Left cardiac atrium (tissue), 4 donors: ENCODE measurements at places on chromosomes 5 and 9. TPM values are rescaled to one million over a fixed set of nuclear protein-coding genes. Genes with fewer than 3 reads are reported as not detected.

- no peak for DNase-seq
These were observed 433.9 kb downstream of the DNAH5 start for GRCh38 chr5:13510616-13511015.

DNA sequence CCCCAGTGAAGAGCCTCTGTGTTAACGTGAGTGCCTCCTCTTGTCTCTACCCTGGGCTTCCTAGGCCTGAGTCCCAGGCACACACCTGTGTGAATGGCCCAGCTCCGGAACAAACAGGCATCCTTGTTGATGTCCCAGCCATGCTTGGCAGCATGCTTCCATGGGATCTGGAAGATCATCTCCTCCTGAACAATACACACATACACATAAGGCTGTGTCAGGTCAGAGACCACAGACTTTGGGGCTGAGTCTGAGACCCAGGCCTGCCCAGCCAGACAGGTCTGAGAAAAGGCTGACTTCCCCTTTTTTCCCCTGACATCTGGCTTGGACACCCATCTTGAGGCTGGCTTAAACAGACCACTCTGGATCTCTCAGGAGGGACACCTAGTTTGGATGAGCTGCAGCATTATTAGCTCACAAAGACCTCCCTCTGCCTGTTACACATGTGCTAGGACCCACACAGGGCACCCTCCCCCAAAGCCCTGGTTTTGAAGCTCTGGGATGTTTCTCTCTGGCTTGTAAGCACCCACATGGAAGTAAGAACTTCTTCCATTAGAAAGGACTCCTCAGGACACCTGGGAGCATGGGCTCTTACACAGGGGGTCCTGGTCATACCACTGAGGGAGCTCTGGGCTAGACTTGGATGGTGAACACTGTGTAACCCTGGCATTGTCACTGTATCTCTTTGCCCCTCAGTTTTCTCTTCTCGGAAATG, 2.6 kb downstream of the IRF1 start:
- no peak for DNase-seq

DNA sequence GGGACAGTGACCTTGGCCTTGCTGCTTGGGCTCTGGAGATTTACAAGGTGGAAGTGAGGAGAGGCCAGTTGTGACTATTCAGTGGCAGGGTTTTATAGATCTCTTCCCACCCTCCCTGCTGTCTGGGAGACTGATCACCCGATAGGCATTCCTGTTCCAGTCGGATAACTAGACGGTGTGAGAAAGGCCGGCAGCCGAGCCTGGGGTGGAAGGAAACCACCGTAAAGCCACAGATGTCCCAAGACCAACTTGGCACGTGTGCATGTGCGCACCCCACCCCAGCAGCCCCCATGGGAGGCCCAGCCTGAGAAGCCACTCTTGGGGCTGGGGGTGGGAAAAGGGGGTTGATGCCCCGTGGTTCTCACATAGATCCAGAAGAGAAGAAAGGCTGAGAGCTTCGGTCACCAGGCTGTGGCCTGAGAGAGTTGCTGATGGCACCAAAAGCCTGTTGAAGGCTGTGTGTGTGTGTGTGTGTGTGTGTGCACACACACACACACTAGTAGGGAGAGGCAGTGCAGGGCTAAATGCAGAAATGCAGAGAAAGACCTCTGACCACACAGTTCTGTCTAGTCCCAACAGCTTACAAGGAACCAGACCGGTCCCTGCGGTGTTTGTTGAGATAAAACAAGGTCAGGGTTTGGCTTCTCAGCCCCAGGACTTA, 225.8 kb downstream of the FANCC start:
- no peak for DNase-seq

DNA sequence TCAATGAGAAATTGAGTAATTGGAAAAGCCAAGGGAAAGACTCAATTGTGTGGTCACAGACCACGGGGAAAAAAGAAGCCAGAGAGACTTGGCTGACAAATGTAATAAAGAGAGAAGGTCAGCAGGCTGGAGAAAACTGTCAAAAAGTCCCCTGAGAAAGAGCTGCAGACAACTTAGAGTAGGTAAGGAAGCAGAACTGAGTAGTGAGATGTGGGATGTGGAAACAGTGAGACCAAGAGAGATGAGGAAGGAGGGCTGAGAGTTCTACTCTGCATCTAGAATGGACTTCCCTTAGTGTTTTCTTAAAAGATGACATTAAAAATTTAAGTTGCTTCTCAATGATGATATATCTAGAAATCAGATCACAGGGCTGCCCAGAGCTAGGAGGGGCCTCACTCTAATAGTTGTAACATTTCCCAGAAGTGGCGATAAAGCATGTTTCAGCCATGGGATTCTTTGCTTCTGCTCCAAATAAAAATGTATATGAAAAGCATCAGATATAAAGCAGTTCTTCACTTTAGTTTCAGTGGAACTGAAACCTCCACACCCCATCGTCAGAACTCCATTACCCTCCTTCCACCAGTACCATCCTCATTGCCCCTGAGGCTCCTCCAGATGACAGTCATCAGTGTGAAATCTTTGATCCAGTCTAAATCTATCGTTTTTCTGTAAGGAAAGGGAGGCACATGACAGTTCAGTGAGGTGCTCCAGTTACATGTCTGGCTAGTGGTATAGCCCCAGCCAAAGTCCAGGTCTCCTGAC, 80.6 kb downstream of the SPEF2 start:
- no peak for DNase-seq

- DNase-seq = no peak
These were observed 4.2 kb upstream of the SNAPC4 start for GRCh38 chr9:136403915-136404800.

DNA sequence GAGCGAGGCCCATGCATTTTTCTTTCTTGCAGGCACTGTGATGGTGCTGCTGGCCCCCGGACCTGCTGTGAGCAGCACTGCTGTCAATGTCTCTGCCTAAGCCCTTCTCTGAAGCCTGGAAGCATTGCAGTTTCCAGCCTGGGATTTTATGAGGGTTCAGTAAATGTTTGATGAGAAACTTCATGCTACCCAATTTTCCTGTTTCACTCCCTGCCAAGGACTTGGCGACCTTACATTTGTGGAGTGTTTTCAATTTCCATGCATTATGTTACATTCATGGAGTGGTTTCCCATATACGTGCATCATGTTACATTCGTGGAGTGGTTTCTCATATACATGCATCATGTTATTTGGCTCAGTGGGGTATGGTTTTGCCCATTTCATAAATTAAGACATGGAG, 90.7 kb upstream of the PTCH1 start:
- no peak for DNase-seq

DNA sequence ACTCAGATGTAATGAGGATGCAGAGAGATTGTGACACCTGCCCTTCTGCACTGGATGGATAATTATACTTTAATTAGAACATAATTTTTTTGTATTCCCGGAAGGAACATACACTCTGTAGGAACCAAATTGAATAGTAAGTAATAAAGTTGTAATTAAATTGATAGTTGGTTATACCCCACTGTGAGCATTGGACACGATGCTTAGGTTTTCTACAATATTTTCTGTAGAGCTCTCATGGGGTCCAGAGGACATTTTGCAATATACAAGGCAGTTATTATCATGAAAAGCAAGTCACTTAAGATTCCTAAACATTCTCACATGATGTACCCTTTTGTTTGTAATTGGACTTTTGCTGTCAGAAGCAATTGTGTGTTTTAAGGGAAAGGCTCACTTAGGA, 63.4 kb downstream of the DIRAS2 start:
- DNase-seq = no peak

- DNase-seq = no peak
These were observed 188.8 kb upstream of the GLRA1 start for GRCh38 chr5:152113401-152113800.

DNA sequence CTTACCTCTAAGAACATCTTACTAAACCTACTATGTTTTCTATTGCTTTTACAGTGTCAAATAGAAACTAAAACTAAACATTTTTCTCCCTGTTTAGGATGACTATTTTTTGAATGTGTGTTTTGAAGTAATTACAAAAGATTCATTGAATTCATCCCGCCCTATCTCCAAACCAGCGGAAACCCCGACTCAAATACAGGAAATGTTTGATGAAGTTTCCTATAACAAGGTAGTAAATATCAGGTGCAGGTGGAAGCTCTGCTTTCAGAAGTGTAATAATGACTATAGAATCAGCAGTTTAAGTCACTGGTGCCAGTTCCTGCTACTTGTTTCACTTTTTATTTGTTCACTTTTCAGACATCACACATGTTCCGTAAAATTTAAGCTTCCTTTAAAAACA, 20.0 kb downstream of the ERAP2 start:
- DNase-seq = no peak

- DNase-seq = no peak
These were observed 451.4 kb upstream of the DAB2 start for GRCh38 chr5:39876146-39876545.

GRCh38 chr9:124078641-124079040, 67.1 kb downstream of the LHX2 start:
- DNase-seq = no peak

- DNase-seq = peak; percentile 26
These were observed 583.5 kb downstream of the ZNF608 start for GRCh38 chr5:124162767-124163532.

DNA sequence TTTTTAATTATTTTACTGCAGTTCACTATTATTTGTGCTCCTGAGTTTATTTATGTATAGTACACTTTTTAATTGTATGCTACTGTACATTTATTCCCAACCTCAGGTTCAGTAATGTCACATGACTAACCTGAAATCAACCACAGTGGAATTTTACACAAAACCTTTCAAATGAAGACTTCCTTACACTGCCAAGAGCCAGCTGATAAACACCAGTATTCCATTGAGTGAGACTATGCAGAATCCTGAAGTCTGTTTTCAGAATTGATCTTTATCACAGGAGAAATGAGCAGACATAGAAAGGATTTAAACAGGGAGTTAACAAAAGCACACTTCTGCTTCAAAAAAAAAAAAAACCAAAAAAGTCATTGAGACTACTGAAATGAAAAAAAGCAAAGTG, 219.5 kb downstream of the PRR16 start:
- DNase-seq = no peak

DNA sequence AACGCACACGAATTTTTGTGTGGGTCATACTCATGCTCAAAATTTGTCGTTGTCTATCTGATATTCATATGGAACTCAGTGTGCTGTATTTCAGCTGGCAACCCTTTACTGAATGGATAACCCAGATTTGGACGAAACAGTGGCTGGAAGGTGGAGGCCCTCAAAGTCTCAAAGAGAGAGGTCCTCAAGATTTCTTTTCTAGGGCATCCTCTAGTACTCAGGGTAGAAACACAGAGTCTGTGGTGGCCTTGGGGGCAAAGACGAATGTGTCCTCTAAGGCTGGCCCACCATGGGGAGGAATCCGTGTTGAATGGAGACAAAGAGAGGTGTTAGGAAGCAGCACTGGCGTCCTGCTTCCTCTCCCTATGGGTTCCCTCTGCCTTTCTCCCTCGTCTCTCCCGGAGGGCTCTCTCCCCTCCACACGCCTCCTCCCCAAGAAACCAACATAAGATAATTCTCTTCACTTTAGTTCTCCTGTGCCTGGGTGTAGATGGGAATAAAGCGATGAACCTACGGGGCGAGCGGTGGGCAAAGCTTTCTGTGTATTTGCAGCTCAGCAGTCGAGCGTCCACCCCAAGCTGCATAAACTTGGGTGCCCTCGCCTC, 333.7 kb downstream of the CWC27 start:
- DNase-seq = no peak

- DNase-seq = no peak
These were observed 27.9 kb downstream of the USP20 start for GRCh38 chr9:129863059-129863690.

DNA sequence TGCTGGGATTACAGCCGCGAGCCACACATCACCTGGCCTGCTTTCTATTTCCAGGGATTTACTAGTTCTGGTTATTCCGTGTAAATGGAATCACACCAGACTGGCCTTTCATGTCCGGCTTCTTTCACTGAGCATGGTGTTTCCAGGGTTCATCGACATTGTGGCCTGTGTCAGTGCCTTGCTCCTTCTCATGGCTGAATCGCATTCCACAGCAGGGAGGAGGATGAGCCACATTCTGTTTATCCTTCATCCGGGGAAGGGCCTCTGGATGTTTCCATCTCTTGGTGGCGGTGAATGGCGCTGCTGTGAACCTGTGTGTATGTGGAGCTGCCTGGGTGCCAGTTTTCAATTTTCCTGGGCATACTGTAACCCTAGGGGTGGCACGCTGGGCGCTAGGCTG, 58.7 kb upstream of the RNU6ATAC start:
- DNase-seq = no peak

DNA sequence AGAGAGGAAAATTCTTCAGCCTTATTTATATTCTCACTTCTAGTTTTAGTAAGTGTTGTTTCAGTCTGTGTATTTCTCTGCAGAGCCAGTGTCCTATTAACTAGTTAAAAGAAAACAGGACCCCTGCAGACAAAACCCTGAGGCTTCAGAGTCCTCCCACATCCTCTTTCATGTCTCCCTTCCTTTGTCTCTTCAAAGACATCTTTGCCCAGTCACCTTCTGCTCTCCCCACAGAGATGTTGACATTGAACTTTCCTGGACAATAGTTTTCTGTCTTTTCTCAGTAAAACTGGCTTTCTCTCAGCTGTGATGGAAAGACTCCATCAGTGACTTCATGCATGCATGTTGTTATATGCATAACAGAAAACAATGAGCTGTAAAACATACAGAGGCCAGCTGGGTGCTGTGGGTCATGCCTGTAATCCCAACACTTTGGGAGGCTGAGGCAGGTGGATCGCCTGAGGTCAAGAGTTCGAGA, 20.2 kb downstream of the GRAMD2B start:
- DNase-seq = no peak

GRCh38 chr5:110784901-110785300, 46.1 kb downstream of the SLC25A46 start:
- no peak for DNase-seq

GRCh38 chr5:119072496-119072895, 1.6 kb downstream of the DMXL1 start:
- no peak for DNase-seq

Gene TLX3
- not detected for total RNA-seq

Gene SLC27A6
- total RNA-seq = 37.4 TPM

Gene LEAP2
- 1.1 TPM for total RNA-seq

Gene ANKRD18B
- total RNA-seq = not detected

Gene SVEP1
- total RNA-seq = 18.6 TPM

Gene SLC45A2
- 0.15 TPM for total RNA-seq

Gene TAF9
- total RNA-seq = 42.1 TPM

Gene MACROH2A1
- total RNA-seq = 138 TPM

Gene GRHPR
- total RNA-seq = 109 TPM

Gene ADGRD2
- total RNA-seq = not detected

Gene FOXD4L3
- 0.13 TPM for total RNA-seq

Gene CER1
- total RNA-seq = not detected
